ENCODE measurements at places on chromosomes 13 and 19. TPM values are rescaled to one million over a fixed set of nuclear protein-coding genes. Genes with fewer than 3 reads are reported as not detected.

GRCh38 chr19:48868114-48868886, at the start of gene PLEKHA4:
PLEKHA4 (minus strand) TSS chr19:48868617; CDS start chr19:48867620, 997 bp downstream.
- no peak for DNase-seq

Gene TSHZ3
- polyA plus RNA-seq = not detected

DNA sequence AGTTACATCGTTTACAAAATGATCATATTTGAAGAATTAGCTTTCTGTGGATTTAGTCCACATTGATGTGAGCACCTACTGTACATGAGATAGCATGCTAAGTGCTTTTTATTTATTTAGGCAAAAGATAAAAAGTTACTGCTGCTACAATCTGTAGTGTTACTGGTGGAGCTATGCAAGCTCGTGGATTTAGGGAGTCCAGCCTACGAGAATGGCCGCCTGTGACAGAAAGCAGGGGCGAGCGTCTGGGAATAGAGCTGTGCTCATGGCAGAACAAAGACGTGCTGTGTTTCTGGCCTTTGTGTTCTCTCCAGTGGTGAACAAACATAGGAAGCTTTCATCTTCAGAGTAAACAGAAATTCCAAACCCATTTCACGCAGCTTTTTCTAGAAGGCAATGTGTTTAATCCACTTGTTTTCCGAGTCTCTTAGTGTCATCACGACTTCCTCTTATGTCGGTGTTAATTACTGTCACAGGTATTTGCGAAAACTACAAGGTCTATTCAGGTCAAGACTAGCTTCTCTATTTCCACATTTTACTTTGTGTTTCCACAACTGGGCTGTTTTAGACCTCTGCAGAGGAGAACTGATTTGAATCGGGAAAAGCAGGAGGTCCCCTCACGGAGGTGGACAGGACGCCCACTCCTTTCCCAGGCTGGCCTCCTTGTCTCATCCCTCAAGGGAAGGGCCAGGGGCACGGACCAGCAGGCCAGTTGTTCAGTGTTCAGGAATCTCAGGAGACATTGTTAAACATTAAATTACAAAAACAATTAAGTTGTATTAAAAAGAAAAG, 67.3 kb downstream of the ATP11A start:
- DNase-seq = no peak

- DNase-seq = no peak
These were observed 152.7 kb downstream of the USP12 start for GRCh38 chr13:27018882-27019281.

DNA sequence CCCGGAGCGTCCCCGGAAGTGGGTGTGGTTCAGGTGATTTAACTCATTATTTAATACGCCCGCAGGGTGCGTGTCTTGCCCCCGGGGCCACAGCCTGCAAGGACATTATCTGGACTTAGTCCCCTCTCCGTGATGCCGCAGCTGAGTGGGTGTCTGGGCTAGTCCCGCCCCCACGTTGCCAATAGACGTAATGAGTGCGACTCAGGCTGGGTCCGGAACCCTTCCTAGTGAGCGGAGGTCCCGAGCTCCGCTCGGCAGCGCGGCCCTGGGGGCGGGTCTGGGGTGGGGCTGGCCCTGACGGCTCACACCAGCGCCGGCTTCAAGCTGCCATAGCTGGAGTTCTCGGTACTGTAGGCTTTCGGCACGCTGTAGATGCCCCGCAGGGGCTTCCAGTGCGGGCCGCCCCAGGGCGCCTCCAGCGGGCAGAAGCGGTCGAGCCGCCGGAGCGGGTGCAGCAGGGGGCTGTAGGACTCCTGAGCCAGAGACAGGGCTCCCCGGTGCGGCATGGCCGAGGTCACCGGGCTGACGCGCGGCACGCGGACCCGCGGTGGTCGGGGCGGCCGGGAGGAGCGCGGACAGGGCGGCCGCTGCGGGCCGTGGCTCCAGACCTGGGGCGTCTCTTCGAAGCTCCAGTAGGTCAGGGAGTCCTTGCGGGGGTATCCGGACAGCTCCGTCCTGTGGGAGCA, 918 bp upstream of the LHB start:
- peak; percentile 66 for DNase-seq

Gene GARIN5A
- 0.96 TPM for polyA plus RNA-seq

DNA sequence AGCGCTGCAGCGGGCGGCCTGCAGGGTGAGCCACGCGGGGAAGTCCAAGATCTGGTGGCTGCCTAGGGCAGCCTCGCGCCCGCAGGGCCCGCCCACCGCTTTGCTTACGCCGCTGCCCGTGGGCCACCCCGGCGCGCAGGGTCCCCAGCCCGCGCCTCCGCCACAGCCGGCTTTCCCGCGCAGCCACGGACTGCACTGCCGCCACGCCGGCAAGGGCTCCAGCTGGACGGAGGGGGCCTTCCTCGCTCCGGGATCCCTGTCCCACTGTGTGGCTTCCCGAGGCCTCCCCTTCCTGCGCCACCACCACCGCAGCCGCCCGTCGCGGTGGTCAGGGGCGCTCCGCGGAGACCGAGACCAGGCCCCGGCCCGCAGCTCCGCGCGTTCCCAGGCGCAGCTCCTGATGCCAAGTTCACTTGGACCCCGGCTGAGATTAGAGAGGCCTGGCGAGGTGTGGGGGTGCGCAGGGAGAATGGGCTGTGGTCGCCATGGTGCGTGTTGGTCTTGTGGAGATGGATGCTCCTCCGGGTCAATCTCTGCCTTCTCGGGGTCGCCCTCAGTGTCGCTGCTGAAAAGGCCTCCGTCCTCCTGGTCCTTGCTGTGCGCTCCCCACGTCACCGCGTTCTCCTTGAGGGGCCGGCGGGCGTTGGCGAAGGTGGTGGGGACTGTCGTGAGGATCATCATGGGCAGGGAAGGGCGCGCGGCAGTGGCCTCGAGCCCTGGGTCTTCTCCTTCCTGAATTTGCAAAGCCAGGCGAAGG, 17.9 kb upstream of the RNF17 start:
- no peak for DNase-seq

GRCh38 chr13:19860884-19861655, 2.4 kb downstream of the ZMYM5 start:
- no peak for DNase-seq

All from naive thymus-derived CD8-positive, alpha-beta T cell (primary cell).